Endothelial cell (in vitro differentiated cells): ENCODE measurements at places on chromosomes 2 and 18.

DNA sequence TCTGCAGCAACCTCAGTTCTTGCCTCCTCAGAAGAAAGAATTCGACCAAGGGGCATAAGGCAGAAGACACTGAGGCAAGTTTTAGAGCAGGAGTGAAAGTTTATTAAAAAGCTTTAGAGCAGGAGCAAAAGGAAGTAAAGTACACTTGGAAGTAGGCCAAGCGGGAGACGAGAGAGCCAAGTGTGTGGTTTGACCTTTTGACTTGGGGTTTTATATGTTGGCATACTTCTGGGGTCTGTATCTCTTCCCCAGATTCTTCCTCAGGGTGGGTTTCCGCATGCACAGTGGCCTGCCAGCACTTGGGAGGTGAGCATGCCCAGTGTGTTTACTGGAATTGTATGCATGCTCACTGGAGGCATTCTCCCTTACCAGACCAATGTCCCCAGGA, 59.3 kb upstream of the ANKRD44 start:
- DNase-seq, result no peak

DNA sequence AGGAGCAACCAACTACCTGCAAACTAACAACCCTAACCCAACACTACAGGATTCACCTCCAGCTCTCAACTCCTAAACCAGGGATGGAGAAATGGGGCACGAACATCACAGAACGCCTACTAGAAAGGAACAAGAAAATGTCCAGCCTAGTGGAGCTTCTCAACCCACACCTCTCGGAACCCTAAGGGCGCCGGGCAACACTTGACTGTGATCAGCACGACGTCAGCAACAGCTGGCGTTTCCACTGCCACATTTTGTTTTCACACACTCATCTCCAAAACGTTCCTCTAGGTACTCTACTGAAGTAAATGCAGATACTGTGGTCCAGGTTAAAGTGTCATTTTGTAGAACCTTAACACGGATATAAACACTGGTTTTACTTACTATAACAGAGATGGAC, 4.2 kb downstream of the RNASEH1 start:
- no peak for DNase-seq

GRCh38 chr2:169303579-169304305, 58.6 kb downstream of the LRP2 start:
- no peak for DNase-seq

GRCh38 chr2:145154731-145155130, 634.8 kb upstream of the ZEB2 start:
- DNase-seq, result no peak

DNA sequence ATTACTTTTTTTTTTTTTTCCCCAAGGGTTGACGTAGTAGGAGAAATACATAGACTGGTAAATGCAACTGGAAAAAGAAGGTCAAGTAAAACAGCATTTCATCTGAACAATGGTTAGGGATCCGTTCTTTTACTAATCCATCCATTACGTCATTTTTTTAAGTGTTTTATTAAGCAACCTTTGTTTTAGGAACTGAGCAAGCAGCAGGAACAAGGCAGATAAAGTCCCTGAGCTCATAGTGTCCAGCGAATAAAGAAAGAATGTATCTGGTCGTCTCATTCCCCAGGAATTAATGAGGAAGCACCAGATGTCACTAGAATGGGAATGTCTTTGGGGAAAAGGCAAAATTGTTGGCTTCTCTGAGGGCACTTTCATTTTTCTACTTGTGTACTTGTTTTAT, 842.4 kb downstream of the TDRD15 start:
- no peak for DNase-seq

DNA sequence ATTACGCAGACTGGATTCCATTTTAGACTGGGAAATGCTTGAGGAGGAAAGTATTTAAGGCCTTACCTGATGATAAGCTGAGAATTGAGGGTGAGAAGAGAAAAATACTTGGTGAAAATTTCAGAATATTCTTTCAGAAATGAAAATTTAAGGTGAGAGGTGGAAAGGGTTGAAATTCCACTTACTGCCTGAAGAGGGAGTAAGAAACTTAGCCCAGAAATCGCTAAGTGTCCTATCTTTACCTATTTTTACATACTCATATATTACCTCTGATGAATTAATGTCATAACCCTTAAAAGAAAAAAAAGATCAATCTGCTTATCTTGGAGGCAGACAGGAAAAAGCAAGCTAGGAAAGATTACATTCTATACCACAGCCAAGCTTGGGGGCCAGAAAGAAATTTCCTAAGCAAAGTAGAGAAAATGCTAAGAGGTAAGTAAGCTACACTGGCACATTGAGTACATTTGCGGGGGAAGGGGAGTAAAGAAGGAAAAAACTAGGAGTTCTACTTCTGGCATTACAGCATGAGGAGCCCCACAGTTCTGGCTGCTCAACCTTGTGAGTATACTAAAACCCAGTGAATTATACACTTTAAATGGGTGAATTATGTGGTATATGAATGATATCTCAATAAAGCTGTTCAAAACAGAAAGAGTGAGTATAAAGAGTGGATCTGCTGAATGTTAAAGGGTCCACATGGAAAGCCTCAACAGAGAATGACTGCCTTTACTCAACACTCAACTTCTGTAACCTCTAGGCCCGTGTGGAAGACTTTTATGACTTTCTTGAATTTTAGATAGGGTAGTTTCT, 33.8 kb downstream of the SMC6 start:
- no peak for DNase-seq

- no peak for DNase-seq
Observed at GRCh38 chr2:235533616-235534385, 40.0 kb downstream of the AGAP1 start.

DNA sequence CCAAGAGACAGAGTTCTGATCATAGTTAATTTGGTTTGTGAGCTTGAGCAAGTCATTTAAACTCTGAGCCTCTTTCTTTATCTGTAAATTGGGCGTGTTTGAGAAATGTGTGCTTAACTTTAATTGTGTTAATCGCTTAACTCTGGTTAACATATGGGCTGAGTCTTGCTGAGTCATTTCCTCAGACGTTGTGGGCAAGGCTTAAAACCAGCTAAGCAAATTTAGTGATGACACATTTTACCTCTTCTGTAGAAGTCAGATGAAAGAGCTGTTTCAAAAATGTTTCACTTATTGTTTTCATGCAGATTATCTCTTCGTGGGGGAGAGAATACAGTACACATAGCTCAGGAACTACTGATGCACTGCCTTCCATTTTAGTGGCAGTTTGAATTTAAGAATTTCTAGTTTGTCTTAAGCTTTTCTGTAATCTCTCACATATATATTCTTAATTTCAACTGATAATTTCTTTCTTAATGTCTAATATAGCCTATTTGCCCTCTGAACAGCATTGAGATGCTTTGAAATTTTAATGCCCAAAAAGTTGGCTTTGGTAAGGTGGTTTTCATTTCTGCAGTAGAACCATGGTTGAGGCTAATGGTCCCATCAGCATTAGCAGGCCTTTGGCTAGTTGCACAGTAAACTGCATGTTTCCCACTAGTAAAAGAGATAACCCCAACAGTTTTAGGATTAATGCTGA, 34.9 kb downstream of the RAB10 start:
- DNase-seq, result no peak

GRCh38 chr2:242030858-242031257, 161.3 kb downstream of the RTP5 start:
- DNase-seq, result no peak

DNA sequence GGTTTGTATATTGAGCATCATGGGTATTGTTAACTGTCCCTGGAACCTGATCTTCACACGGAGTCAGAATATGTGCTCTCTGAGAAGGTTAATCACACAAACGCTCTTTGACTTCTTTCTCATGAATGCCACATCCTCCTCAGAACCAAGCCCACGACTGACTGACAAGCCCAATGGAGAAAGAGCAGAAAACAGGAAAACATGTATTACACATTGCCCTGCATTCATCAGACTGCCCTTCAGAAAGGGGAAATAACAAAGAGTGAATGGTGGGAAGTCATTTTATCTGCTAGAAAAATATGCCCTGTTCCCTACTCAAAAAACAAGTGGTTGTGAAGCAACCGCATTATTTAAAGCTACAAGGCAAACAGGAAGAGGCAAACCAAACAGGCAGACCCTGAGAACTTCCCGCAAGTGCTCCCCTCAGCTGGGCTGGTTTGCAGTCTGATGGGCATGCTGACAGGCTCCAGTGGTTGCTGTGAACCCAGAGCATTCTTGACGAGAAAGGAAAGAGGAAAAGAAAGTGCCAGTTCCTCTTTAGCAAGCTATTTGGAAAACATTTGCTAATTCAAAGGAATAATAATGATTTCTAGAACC, 172.9 kb upstream of the SETBP1 start:
- DNase-seq, result peak; percentile 60

DNA sequence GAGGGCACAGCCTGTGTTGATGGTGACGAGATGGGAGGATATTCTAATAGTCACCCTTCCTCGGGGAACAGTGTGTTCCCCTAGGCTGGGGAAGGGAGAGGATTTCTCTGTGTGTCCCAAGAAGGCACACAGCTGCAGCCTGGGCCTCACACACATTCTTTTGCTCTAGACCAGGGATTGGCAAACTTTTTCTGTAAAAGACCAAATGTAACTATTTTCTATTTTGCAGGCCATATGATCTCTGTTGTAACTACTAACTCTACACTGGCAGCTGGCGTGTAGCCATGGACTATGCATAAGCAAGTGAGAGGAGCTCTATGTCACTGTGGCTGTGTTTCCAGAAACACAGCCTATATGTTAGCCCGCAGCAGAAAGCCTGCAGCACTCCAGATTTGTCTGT, 65.8 kb downstream of the ARHGAP28 start:
- DNase-seq, result no peak

- no peak for DNase-seq
Observed at GRCh38 chr18:68942230-68942629, 144.3 kb downstream of the CCDC102B start.

DNA sequence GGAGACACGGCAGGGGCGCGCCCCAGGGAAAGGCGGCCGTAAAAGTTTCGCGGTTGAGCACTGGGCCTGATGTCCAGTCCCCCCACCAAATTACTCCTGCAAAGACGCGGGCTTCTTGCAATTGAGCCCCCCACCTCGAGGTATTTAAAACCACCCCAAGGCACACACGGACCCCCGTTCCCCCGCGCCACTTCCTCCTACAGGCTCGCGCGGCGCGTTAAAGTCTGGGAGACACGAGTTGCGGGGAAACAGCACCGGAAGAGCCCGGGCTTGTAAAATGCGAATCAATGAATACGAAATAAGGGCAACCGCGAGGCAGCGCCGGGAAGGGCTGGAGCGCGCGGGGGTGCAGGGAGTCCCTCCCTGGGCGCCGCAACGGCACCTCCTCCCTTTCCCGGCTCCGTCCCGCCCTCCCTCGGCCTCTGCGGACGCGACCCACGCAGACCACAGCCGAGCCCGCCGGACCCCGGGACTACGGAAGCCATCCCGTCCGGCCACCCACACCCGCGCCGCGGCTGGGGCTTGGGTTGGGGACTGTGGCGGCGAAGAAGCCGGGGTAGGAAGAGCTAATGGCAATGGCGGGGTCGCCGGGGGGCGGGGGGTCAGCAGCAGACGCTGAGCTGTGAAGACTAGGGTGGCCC, 918 bp upstream of the NETO1 start:
- DNase-seq, result peak; percentile 36

GRCh38 chr18:79631761-79632446, 47.7 kb upstream of the CTDP1 start:
- no peak for DNase-seq

DNA sequence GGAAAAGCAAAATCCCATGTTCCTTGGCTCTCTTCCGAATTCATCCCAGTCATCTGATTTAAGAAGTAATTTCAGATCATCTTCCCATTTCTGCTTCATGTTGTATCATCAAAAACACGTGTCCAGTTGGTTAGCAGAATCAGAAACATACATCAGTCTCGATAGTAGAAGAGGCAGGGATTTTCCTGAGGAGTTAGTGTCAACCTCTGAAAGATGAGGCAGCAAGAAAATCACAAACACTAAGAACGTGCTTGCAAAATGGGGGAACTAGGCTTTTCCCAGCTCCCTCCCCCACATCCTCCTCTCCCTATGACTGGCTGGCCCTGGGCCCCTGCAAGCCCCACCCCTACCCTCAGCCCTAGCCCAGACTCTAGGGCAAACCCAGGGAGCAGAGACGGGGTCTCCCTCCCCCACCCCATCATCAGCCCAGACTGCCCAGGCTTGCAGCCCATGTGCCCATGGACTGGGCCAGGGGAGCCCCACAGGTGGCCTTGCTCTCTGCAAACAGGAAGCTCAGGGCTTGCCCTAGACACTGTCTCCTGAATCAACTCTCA, 161.0 kb upstream of the ID2 start:
- DNase-seq, result no peak

DNA sequence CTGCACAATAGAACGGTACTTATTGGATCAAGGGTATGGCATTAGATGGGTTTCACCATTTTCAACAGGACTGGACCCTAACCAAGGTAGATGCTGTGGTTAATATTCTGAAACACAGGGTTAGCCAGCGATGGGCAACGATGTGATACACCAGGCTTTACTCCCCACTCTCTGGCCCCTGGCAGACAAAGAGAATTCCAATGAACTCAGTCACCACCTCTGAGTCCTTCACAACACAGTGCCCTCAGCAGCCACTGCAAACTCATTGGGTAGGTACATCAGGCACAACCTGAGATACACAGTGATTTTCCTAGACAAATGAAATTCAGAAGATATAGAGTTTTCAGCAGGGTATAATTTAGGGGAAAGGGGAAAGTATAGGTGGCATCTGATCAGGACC, 634.5 kb downstream of the ZEB2 start:
- no peak for DNase-seq

- DNase-seq, result peak; percentile 47
Observed at GRCh38 chr2:169767243-169767888, 31.3 kb upstream of the SSB start.

DNA sequence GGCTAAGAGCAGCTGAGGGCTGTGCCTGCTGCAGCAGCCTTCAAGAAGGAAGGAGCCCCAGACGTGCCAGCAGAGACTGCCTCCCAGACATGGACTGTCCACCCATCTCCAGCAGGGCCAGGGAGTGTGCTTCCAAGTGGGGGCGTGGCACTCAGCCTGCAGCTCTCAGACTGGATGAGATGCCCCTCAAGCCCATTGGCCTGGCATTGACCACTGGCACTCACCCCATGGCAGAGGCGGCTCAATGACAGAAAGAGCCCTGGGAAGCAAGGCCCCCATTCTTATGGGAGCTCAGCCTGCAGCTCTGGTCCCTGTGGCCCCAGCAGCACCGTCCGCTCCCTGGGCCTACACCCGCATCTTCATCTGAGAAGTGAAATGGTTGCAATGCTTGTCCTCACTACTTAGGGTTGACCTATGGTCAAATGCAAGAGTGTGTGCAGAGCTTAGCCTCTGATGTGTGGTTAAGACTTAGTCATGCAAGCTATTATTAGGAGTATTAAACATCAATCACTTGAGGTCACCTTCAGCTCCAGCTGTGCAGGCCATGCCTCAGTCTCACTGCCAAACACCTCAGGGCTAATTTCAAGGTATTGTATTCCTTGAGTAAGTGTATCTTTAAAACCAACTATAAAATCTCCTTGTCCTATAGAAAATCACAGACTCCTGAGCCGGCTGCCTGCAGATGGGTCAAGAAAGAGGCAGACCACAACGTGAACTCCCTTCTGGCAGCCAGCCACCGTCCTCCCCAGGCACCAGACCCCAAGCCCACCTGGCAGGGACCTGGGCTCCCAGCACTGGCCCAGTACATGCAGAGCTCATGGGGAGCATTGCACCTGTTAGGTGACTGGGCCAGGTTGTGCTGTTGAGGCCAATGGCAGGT, 194.8 kb downstream of the NDUFA10 start:
- no peak for DNase-seq
